Fibroblast of villous mesenchyme (primary cell): ENCODE measurements at places on chromosomes 13 and 19. TPM values are rescaled to one million over a fixed set of nuclear protein-coding genes. Genes with fewer than 3 reads are reported as not detected.

DNA sequence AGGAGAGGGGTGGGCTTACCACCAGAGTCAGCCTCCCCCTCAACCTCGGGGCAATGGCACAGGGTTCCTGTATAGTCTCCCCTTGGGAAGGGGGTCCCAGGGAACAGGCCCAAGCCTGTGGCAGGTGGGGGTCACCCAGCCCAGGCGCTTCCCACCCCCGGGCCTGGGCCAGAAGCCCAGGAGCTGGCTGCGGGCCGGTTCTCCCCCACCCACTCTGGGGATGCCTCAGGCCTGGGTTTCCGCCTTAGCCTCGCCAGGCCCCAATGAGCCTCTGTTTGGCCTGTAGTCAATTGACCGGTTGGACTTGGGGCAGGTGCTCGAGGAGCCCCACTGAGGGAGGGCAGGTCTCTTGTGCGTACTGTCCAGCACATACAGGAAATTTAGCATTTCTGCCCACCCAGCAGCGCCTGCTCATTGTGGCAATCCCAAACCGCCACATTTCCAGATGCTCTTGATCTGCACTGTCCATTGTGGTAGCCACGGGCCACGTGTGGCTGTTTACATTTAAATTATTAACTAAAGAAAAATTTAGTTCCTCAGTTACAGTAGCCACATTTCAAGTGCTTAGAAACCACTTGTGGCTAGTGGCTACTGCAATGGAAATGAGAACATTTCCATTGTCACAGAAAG, 9.9 kb downstream of the LYL1 start:
- no peak for DNase-seq

DNA sequence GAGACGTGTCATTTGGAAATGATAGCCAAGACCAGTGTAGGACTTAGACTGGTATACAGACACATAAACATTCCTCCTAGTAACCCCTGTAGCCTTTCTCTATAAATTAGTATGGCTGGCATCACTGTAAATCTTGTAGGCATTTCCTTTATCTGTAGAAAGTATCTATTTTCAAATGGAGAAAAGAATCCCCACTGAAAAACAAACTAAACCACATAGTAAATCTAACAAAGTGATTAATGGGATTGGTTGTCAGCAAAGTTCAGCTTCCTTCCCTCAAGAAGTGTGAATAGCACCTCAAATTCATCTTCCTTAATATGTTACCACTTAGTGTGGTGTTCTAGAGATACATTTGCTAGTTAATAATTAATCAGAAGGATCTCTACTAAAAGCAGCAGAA, 119.4 kb upstream of the NBEA start:
- no peak for DNase-seq

GRCh38 chr13:35478271-35479037, 2.0 kb upstream of the MAB21L1 start:
- DNase-seq: no peak

The ZNF547 gene
- 1.9 and 6.0 TPM in 2 replicates for total RNA-seq

DNA sequence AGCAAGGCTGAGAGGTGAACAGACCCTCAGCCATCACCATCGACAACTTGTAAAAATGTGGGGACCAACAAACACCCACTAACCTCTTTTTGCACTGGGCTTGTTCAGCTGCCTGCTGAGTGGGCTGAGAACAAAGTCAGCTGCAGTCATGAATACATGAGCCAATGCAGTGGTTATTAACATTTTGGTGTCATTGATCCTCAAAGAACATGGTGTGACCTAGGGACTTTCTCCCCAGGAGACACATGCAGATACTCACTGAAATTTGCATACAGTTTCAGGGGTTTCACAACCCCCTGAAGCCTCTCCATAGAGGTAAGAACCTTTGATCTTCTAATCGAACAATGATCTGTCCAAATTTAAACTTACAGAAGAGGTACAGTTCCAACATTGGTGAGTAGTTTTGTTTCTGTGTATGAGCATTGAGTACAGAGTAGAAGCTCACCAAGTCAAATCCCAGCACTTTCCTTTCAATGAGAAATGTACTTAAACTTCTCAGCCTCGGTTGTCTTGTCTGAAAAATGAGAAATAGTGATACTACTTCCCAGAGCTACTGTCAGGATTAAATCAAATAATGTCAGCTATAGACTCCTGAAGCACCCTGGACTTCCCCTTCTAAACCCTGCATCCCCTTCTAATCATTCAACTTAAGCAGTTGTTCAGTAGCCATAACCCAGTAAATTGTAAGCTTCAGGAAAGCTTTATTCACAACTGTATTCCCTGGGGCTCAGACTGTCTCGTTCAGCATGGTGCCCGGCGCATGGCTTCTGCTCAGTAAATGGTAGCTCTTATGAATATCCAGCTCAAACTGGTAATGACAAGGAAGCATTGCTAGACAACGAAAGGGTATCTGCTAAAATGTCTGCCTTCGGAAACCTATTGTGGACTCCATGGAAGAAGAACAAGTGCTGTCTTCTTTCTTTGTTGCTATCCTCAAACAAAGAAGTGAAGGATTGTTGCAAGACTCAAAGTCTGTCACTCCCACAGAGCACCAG, 148.7 kb downstream of the FOXO1 start:
- DNase-seq: no peak

- DNase-seq: no peak
Measured at GRCh38 chr13:100526318-100527000, 62.1 kb downstream of the GGACT start.

The CEACAM3 gene
- not detected in 2 replicates for total RNA-seq

DNA sequence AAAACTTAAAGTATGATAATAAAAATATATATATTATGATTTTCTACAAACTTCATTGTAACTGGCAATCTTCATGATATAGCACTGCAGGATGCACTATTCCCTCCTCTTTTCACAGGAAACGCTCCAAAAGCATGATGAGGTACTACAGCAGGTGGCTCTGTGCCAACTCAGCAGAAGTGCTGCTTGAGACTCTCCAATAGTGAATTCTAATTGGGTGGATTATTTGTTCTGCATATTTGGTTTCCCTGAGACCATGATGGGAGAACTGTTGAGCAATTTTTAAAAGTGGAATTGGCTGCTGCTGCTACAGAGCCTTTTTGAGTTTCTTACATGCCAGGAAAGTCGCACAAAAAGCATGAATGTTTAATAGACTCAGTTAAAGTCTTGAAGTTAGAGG, 1782.4 kb upstream of the PCDH20 start:
- DNase-seq: no peak
